ENCODE measurements at places on chromosomes 5 and 9.

DNA sequence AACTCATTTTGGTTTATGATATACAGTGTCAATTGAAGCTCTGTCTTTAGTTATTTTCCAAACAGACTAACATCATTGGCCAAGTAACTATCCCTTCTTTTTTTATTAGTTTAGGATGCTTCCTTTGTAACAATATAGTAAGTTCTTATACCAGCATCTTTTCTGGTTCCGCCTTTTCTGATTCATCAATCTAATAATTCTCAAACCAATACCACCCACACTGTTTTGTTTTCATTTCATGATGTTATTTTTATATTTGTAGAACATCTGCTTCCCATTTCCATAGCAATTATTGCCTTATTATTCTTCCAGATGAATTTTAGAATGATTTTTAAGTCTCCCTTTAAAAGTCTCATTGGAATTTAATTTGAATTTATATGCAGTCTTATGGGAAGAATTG lies 218.1 kb downstream of the RFK start:
- no peak for DNase-seq

GRCh38 chr5:54719384-54720283 lies 202.1 kb downstream of the SNX18 start:
- peak; percentile 23 for DNase-seq

DNA sequence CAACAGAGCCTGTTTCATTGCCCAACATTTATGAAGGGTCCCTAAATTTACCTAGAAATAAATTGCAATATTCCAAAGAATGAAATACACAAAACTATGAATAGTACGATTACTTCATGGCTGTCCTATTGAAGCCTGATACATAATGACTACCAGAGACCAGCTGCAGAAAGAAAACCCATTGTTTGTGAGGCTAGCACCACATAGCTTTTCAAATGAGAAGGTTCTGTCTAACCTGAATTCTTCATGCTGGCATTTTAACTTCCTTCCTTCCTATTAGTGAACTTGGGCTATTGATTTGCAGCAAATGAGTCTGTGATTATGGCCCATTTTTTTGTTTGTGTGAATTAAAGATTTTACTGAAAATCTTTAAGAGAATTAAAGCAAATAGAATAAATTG lies 47.3 kb downstream of the MEGF10 start:
- DNase-seq, result no peak

DNA sequence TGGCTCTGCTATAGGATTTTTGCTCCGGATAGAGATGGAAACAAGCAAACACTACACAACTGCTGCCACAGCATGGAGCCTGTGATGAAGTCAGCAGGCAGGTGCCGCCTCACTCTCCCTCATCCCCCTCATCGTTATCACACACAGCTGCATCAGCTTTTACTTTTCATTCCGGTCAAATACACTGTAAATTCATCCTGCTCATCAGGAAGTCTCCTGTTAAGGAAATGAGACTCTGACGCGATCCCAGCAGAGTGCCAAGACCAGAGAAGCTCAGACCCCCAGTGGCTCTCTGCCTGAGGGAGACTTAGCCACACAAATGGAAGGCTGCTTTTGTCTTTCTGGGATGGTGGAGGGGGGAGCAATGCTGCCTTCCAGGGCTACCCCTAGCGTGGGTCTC lies 270.2 kb downstream of the ELAVL2 start:
- no peak for DNase-seq
